ENCODE measurements at places on chromosomes 1 and 21. TPM values are rescaled to one million over a fixed set of nuclear protein-coding genes. Genes with fewer than 3 reads are reported as not detected.

Gene OR10K2
- not detected for total RNA-seq

Gene CSTB
- total RNA-seq, result 6.3 TPM

Gene CR2
- 0.11 TPM for total RNA-seq

Gene PCAT6
- not detected for total RNA-seq

Gene LCE1A
- not detected for total RNA-seq

Gene SPRR3
- not detected for total RNA-seq

Gene WDR64
- total RNA-seq, result 1.3 TPM

Gene RHBG
- not detected for total RNA-seq

Gene CD48
- total RNA-seq, result 2.6 TPM

Gene NR0B2
- not detected for total RNA-seq

Gene CA14
- 49.1 TPM for total RNA-seq

Gene CFAP45
- not detected for total RNA-seq

Gene OR2T29
- total RNA-seq, result not detected

Gene ITLN1
- total RNA-seq, result not detected

Gene CELA2A
- not detected for total RNA-seq

Gene NT5C1A
- total RNA-seq, result 2.8 TPM

Gene PPFIA4
- 15.8 TPM for total RNA-seq

Gene ATAD3C
- total RNA-seq, result 0.05 TPM

Gene HSD11B1
- 0.77 TPM for total RNA-seq

Gene PGLYRP4
- 0.27 TPM for total RNA-seq

Gene SLAMF9
- total RNA-seq, result not detected

Gene TEX35
- not detected for total RNA-seq

Gene TFF2
- total RNA-seq, result not detected

Gene RPTN
- not detected for total RNA-seq

Gene CAMK1G
- 0.93 TPM for total RNA-seq

Gene MCOLN3
- total RNA-seq, result 3.0 TPM

Gene MIGA1
- 32.2 TPM for total RNA-seq

Gene RNU1-4
- under 0.01 TPM for total RNA-seq

Gene CLIC6
- total RNA-seq, result 10.9 TPM

Measured in camera-type eye (tissue), 1 donor.